SK-N-SH treated with all-trans-retinoic acid at 6 μM for 48 hours (cell line): ENCODE measurements at places on chromosomes 13 and 19.

DNA sequence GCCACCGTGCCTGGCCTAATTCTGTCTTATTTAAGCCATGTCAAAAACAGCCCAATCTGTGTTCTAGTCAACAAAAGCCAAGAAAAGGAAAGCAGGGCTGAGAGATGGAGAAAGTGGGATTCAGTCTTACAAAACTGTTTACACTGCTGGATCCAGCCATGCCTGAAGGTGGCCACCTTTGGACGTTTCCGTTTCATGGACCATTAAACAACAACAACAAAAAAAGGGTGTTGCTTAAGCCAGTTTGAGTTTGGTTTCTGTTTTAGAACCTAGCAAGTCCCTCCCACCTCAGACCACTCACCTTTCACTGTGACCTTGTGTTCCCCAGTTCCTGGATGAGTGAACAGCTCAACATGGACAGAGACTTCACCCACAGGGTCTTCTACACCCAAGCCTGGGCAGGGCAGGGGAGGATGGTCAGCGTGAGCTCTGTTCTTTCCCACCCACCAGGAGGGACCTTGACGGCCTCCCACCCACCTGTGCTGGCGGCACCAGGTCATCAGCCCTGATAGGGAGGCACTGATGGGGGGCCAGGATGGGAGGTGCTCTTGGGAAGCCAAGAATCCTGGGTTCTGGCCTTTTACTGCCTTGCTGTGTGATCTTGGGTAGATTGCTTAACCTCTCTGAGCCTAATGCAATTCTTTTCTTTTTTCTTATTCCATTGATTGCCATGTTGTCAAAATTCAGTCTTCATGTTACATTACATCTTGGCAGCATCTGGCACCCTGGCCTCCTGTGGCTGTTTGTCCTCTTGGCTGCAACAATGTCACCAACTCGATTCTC is 56.2 kb downstream of the COLGALT1 start:
- no peak for ATAC-seq

- ATAC-seq: no peak
Measured at GRCh38 chr19:19224852-19225494, 13.2 kb downstream of the NCAN start.

DNA sequence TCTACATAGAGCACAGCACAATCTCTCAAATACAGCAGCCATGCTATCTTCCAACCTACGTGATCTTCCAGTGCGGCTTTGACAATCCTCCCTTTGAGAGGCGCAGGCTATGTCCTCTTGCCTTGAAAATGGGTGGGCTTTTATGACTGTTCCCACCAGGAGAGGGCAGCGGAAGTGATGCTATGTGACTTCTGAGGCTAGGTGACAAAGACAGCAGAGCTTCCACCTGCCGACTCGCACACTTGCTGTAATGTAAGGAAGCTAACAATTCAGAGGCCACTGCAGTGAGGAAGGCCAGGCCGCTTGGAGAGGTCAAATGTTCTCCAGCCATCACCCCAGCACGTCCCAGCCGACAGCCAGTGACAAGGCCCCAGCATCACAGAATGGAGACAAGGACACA is 65.8 kb downstream of the MRPL57 start:
- no peak for ATAC-seq

- ATAC-seq: no peak
Measured at GRCh38 chr19:14404312-14404711, 14.8 kb downstream of the DDX39A start.

DNA sequence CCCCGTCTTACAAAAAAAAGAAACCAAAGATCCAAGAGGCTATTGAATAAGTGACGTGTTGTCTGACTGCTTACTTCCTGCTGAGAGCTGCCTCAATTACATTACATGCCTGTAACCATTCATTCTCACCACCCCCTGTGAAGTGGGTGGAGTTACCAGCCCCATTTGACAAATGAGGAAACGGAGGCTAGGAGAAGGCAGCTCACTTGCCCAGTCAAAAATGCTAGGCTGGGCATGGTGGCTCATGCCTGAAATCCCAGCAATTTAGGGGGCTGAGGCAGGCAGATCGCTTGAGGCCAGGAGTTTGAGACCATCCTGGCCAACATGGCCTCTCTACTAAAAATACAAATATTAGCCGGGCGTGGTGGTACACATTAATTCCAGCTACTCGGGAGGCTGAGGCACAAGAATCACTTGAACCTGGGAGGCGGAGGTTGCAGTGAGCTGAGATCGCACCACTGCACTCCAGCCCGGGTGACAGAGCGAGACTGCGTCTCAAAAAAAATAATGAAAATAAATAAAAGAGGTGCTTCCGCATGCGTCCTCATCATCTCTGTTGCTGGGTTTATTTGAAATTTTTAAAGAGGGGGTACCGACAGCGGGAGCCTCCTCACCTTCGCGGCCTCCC is 499 bp downstream of the LSM7 start:
- ATAC-seq: peak; percentile 60

- ATAC-seq: no peak
Measured at GRCh38 chr19:19122902-19123301, 15.4 kb downstream of the TMEM161A start.

DNA sequence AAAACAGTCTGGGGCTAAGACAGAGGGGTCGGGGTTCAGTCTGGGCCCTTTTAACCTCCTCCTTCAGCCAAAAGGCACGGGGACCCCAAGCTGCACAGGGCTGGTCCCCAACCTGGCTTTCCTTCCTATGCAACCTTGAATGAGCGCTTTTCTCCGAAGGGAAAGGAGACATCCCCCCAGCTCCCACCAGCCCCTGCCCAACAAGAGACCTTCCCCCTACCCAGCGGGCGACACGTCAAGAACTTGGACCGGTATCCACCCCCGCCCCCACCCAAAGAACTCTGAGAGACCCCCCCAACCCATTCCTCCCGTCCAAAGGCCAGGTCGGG is 35.0 kb upstream of the NANOS3 start:
- no peak for ATAC-seq

DNA sequence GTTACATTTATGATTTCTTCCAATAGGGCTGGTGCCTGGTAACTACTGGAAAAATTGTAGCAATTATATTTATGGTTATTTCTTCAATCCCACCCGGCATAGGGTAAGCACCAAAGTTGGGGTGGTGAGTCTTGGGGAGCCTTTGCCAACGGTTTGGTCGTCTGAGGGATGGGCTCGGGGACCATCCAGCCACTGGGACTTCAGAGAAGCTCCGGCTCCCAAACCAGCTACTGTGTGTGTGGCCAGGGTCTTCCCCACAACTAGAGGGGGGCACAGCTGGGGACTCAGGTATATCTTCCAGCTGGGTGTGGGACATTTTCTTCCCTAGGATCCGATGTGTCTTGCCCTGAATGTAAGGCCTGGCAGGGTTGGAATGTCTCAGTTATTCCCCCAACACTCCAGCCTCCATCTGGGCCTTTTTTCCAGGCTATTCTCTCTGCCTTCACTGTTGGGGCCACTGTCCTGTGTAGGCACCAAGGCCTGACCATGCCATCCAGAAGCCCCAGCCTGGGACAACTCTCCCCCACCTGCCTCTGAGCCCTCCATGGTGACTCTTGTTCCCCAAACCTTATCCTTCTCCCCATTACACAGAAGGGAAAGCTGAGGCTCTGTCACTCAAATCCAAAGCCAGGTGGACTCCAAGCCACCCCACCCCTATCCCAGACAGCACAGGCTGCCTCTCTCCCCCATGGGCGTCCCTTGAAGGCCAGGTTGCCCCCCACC is 1.1 kb upstream of the IFI30 start:
- ATAC-seq: no peak

DNA sequence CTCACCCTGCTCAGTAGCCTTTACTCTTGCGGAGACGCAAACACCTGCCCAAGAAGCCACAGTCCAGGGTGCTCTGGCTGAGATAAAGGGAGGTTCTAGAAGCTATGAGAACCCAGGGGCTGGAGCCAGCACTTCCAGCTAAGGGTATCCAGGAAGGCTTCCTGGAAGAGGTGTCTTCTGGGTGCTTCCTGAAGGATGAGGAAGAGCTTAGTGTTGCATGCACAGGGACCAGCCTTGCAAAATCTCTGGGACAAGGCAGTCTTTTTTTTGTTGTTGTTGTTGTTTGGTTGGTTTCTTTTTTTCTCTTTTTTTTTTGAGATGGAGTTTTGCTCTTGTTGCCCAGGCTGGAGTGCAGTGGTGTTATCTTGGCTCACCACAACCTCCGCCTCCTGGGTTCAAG is 20.6 kb downstream of the MYBPC2 start:
- no peak for ATAC-seq

GRCh38 chr13:113157206-113157928 is 1.1 kb upstream of the PROZ start:
- ATAC-seq: no peak

- ATAC-seq: peak; percentile 11; the same call in 2 of the 3 replicates
Measured at GRCh38 chr13:24050796-24051715, 109.5 kb upstream of the SPATA13 start.

DNA sequence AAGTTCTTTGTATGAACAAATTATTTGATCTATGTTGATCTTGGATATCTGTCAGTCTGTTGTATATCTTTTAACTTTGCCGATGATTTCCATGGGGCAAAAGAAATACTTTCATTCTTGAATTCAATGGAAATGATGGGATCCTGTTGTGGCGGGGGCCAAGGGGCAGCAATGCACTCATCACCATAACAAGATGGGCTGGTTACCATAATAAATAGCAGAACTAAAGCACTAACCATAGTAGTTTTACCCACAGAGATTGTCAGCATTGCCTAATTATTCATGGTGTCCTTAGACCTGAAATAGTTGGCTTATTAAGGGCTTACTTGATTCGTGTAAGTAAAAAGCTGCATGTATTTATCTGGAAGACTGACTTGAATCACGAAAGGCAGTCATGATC is 309.6 kb downstream of the RFC3 start:
- ATAC-seq: no peak

GRCh38 chr13:50919277-50919676 is 9.7 kb downstream of the RNASEH2B start:
- ATAC-seq: no peak

DNA sequence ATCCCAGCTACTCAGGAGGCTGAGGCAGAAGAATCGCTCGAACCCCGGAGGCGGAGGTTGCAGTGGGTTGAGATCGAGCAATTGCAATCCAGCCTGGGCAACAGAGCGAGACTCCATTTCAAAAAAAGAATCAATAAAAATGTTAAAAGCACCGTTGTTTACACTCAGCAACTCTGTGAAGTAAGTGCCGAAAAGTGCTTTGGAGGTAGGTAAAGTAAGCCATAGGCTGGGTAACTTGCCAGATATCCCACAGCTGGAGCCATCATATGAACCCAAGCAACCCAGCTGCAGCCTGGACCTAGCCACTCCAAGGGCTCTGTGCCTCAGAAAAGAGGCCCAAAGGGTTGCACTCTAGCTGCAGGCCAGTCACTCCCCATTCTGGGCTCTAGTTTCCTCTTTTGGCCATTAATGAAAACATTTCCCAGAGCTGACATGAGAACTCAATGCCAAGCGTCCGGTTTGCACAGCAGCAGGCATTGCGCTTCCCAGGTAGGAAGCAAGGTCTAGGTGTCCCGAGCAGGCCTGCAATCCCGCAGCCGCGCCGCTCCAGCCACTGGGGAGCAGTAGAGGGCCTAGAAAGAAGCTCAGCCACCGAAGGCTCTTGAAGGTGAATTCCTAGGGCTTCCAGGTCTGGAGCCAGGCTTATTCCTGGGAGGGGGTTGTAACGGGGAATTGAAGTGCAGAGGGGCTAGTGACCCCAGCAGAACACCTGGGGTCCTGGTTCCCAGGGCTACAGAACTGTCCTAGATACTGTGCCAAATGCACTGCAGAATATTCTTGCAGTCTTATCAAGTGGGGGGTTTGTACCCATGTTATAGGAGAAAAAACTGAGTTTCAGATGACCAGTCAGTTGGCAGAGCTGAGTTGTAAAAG is 4.1 kb upstream of the CD79A start:
- peak; percentile 79 for ATAC-seq

DNA sequence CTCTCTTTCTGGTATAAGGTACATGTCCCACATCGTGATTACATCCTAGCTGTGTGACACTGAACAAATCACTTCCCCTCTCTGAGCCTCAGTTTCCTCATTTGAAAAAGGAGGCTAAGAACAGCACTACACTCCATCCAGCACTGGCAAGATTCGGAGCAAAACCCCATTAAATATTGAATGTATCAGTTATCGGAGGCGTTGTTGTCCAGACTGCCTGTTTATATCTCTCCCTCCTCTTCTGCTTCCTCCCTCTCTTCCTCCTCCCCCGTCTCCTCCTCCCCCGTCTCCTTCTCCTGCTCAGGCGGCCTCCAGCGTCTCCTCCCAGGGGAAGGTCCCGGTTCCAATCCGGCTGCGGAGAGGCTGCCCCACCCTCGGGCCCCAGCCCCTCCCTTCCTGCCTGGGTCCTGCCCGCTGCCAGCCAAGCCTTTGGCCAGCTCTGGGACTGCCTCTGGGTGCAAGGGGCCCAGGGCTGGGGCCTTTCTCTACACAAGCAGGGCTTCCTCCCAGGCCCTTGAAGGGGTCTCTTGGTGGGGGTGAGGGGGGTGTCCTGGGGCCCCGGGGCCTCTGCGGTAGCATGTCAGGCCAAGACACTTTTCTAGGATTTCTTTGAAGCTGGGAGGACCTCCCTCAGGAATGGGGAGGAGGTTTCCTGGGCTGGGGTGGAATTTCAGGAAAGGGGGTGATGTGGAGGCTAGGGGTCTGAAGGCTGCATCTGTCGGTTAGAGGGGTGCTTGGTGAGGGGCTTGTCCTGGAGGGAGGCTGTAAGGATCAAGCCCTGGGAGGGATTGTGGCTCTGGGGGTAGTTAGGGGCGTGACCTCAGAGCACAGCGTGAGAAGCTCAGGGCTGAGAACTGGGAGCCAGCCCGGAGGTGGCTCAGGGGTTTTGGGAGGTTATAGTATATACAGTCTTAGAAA is 1.9 kb downstream of the RRAS start:
- peak; percentile 3; the same call in 1 of the 3 replicates for ATAC-seq

- ATAC-seq: no peak
Measured at GRCh38 chr19:57282011-57282643, 1.8 kb downstream of the ZNF460 start.

DNA sequence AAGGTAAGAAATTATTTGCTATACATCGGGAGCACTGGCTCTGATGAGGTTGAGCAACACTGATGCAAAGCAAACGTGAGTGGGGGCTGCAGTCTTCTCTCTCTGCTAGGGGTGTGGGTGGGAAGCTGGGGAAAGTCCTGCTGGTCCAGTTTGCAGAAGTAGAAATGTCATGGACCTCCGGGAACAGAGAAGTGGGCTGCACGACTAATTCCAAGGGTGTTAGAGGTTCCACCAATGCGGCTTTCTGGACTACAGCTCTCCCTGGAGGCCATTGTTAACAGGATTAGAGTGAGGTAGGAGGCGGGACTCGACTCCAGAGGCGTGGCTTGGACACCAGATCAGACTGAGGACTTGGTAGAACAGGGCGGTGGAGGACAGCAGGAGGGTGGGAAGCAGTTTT is 5.7 kb upstream of the FBXO27 start:
- peak; percentile 100 for ATAC-seq

- no peak for ATAC-seq
Measured at GRCh38 chr19:56504581-56504980, 3.1 kb upstream of the ZNF471 start.
